ENCODE measurements at places on chromosomes 12 and 14.

DNA sequence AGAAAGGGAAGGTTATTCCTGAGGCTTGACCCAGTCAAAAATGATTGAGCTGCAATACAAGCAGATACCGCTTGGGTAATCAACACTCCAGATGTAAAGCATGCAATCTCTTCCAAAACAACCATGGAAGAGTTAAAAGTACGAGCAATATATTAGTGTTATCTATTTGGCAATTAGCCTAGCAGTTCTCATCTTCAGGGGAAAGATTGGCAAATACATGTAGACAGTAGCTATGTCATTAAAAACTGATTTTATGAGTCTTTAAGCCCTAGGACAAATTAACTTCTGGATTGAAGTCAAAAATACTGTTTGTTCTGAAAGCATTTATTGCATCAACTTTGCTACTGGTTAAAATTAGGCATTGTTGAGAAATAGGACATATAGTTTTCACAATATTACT, 9.3 kb upstream of the GYS2 start:
- no peak for DNase-seq

DNA sequence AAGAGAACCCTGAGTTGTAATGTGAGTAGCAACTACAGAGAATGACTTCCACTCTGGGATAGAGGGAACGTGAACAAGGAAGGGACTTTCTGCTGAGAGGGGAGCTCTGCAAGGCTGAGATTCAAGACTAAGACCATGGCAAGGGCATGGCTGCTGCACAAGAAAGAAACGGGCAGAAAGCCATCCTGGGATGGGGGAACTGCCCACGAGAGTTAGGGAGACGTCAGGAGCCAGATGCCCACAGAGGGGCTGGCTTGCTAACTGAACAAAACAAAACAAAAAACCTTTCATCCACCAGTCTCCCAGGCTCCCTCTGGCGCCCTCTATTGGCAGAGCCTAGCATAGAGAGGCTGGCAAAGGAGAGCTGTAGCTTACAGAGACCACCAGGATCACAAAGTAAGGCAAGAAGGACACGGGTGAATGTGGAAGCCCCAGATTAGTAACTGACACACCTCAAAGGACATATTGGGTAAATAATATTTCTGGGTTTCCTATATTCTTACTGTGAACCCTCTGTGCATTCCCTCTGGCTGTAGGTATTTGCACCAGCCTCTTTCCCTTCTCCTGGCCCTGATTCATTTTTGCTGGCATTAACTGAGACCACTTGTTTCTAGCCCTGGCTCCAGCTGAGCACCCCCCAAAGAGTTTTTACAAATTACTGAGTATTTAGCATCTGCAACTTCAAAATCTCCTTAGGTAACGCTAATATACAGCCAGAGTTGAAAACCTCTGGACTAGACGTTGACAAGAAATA, 338.3 kb downstream of the EMP1 start:
- DNase-seq = no peak

DNA sequence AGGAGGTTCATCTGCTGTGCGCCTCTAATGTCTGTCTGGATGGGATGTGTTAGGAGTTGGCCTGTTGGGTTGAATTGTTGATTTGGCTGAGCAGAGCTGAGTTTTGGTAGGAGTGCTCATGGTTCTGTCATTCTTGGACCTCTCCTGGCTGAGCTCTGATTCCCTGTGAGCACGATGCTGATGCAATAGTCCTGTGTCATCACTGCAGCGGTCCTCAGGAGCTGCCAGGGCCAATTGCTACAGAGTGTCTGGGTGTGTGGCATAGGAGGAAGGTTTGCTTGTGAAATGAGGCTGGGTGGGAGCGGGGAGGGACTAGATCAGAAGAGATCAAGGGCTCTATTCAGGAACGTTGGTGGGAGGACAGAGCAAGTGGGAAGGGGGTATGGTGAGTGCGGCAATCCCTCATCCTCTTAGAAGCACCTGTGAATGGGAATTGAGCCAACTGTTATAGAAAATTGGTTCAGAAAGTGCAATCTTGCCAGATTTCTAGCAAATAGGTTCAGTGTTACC, 21.2 kb downstream of the PEX5 start:
- no peak for DNase-seq

GRCh38 chr14:59207506-59207933, 19.1 kb downstream of the DAAM1 start:
- no peak for DNase-seq

DNA sequence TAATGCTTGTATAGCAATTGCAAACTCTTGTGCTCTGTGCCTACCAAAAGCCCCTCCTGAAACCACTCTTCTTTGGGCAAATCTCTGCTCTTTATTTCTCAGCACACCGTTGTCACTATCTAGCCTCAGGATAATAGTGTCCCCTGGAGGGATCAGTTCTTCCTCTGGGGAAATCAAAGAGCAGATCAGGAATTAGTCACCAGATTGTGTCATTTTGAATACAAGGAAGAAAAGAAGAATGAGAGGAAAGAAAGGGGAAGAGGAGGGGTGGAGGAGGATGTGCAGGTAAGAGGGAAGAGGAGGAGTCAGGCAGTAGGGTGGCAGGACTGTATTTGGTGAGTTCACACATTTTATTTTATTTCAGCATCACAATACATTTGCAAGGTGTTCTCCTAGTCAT, 256.4 kb downstream of the GRIN2B start:
- DNase-seq = no peak

- no peak for DNase-seq
These were observed 168.2 kb downstream of the ACSS3 start for GRCh38 chr12:81245907-81246570.

GRCh38 chr12:48194799-48195201, 8.3 kb downstream of the OR10AD1 start:
- no peak for DNase-seq

DNA sequence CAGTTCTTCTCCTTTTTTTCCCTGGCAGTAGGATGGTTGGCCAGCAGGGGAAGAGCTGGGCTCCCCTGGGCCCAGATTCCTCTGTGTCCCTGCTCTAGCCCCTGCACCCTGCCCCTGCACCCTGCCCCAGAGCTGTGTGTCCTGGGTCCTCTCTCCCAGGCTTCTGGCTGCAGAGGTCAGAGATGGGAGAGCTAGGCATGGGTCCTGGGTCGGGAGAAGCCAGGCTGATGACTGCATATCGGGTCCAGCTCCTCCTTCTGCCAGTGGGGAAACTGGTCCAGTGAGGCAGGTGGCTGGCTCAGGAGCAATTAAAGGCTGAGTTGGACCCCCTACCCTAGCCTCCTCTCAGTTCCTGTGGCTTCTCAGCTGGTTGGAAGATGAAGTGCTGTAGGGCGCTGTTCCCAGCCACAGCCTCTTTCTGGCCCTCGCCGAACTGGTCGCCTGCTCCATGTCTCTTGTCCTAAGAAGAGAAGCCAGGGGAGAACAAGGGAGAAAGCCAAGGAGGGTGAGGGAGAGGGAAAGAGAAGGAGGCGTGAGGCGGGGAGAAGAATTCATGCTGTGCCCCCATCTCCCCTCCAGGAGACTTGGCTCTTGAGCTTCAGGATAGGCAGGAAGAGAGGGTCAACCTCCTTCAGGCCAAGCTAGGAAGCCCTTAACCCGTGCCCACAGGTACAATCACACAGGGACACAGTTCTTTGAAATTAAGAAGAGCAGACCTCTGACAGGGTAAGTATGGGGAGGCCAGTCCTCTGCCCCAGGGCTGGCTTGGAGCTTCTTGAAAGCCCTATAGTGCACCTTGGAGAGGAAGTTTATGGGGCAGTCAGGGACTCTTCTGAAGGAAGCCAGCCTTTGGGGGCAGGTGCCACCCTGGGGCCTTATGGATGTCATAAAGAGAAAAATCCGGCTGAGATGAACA, 9.5 kb downstream of the VASH1 start:
- DNase-seq = no peak

- DNase-seq = no peak
These were observed 167.9 kb downstream of the FSCB start for GRCh38 chr14:44339231-44339630.

- no peak for DNase-seq
These were observed 136.2 kb downstream of the SLCO1B3 start for GRCh38 chr12:20946732-20947131.

GRCh38 chr12:49030714-49031572, 12.4 kb upstream of the PRKAG1 start:
- DNase-seq = no peak

- DNase-seq = no peak
These were observed 47.7 kb upstream of the PPP2R5C start for GRCh38 chr14:101713621-101714349.

GRCh38 chr14:70776197-70776596, 33.1 kb downstream of the MAP3K9 start:
- no peak for DNase-seq

GRCh38 chr14:58832095-58832521, 194.3 kb downstream of the DACT1 start:
- no peak for DNase-seq

DNA sequence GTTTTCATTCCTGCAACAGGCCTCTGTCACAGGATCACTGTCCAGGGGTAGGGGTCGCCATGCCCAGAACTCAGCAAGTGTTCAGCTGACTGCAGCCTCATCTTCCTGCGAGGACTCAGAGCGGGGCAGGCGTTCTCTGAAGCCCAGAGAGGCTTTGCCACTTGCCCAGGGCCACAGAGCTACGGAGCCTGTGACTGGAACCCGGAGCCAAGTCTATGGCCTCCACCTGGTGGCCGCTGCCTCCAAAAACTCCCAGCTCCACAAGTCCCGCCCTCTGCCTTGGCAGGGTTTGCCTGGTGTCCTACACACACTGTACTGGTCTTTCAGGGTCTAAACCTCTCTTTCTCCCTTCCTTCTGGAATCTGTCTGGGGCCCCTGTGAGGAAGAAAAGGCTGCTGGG, 8.7 kb upstream of the PPP1R13B start:
- no peak for DNase-seq

- no peak for DNase-seq
These were observed 37.2 kb downstream of the PRKAB1 start for GRCh38 chr12:119705182-119705581.

- no peak for DNase-seq
These were observed 2.3 kb downstream of the NACA start for GRCh38 chr12:56722832-56723231.

DNA sequence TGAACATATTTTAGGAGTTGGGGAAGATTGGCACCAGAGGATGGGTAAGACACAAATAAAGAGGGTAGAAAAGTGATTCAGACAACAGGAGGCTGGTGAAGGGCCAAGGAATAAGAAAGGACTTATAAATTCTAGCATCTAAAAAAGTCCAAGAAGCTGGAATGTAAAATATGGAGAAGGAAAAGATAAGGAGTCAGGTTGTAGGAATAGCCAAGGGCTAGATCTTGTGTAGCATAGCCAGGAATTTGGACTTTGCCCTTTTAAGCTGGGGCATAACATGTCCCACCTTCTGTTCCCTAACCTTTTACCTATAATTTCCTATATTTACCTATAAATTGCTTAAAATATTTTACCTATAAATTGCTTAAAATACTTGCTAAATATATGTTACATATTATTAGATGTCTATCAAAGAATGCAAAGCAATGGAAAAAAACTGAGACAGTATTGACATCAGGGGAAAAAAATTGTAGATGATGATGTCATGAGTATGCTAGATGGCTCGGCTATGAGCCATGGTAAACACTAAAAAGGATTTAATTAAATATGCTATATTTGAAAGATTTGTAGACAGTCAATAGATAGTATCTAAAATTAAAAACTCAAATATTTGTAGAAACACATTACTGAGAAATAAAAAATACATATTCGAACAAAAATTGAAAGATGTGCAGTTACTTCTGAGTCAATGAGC, 99.7 kb upstream of the PLEKHG7 start:
- no peak for DNase-seq

- DNase-seq = no peak
These were observed 7.0 kb upstream of the B4GALNT3 start for GRCh38 chr12:452667-453210.

- DNase-seq = no peak
These were observed 10.4 kb downstream of the APPL2 start for GRCh38 chr12:105225505-105226015.

- DNase-seq = no peak
These were observed 3.7 kb downstream of the ACACB start for GRCh38 chr12:109120095-109120494.

- no peak for DNase-seq
These were observed 24.5 kb downstream of the CDKN1B start for GRCh38 chr12:12741660-12742059.

DNA sequence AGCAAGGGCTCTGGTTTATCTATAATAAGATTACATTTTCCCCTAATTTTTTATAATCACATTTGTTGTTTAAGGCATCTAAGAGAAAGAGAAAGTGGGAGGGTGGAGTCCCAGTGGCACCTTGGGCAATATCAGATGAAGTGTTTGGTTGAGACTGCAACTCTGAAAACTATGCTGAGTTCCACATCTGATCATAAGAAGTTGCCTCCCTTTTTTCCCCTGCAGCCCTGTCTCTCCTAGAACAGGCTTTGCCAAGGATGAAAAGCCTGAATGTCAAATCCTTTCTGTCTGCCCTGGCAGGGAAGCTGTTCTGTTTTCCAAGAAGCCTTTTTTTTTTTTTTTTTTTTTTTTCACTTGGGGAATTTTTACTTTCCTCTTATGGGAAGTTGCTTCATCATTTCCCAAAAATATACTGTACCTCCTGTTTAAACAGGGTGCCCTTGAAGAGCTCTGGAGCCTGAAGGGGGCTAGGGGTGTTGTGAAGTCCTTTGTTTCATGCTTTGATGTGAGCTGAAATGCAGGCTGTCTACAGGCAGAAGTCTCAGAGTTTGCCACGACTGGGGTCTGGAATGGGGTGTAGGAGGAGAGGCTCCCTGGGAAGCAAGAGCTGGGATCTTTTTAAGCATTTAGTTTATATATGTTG, 71.3 kb downstream of the SUSD6 start:
- no peak for DNase-seq

DNA sequence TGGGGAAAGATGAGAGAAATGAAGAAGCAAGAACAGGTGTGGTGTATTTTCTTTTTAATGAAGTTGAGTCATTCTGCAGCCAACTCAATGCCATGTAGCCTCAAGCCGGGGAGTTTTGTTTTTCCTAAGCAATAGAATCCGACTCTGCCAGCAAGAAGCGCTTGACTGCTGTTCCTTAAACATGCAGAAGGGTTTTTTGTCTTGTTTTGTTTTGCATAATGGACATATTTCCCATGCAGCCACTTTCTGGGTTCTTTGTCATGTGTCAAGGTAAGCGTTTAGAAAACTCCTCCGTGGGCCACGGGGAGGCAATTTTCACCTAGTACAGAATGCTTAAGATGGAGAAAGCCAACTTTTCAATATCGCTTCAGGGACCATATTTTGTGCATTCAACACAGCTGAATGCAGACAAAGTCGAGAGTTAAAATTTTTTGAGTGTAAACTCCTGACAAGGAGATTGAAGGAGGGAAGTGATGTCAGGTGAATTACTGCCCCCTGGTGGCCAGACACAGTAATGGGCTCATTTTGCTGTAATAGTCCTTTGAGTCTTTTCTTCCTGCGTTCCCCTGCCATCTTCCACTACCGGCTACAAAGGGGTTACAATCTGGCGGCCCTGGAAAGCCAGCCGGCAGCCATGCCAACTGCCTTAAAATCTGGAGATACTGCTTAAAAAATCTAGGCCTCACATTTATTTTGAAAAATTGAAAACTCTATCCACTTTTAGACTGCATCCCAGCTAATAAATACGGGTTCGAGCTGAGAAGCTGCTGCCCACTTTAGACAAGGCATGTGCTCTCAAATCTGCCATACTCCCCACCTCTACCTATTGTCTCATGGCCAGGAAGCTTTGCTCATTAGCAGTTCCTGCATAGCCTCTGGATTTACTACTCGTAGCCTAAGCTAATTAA, 3.2 kb upstream of the FICD start:
- DNase-seq = peak; percentile 43

- no peak for DNase-seq
These were observed 20.4 kb downstream of the TTC9 start for GRCh38 chr14:70662080-70662479.

- no peak for DNase-seq
These were observed 29.4 kb upstream of the MYF6 start for GRCh38 chr12:80677994-80678393.

GRCh38 chr14:72201645-72202044, 269.4 kb downstream of the RGS6 start:
- no peak for DNase-seq

- DNase-seq = no peak
These were observed 126.0 kb downstream of the CHST11 start for GRCh38 chr12:104582739-104583138.

Data from stimulated activated CD8-positive, alpha-beta memory T cell treated with anti-CD3 and anti-CD28 coated beads, Interleukin-7, amount 100 ng/mL, for 1 hour (primary cell).